ENCODE measurements at places on chromosomes 3 and 15.

- no peak for DNase-seq
Measured at GRCh38 chr3:71052716-71053115, 530.8 kb downstream of the FOXP1 start.

DNA sequence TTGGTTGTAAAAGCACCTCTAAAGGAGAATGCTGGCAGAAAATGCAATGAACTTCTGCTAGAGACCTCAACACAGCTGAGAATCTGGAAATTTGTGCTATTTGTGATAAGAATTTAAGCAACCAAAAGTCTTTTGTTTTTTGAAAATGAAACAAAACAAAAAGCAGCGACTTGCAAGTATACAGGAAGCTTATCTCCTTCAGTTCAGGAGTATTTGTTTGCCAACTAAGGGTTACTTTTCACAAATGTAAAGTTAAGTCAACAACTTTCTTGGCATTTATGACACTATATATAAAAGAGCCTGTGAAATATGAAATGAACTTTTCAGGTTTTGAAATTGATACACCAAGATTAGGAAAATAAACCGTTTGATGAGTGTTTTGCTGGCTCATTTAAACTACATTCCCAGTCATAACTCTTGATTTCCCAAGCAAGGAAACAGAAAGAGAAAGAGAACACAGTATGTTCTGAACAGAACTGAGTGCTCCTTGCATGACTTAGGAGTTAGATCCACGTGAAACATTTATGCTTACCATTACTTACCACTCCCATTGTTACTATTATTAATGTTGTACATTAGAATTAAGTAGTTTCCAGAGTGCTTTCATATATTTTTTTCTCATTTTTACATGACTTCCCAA lies 92.3 kb upstream of the COL8A1 start:
- no peak for DNase-seq

GRCh38 chr3:73706771-73707170 lies 82.0 kb upstream of the PDZRN3 start:
- no peak for DNase-seq

DNA sequence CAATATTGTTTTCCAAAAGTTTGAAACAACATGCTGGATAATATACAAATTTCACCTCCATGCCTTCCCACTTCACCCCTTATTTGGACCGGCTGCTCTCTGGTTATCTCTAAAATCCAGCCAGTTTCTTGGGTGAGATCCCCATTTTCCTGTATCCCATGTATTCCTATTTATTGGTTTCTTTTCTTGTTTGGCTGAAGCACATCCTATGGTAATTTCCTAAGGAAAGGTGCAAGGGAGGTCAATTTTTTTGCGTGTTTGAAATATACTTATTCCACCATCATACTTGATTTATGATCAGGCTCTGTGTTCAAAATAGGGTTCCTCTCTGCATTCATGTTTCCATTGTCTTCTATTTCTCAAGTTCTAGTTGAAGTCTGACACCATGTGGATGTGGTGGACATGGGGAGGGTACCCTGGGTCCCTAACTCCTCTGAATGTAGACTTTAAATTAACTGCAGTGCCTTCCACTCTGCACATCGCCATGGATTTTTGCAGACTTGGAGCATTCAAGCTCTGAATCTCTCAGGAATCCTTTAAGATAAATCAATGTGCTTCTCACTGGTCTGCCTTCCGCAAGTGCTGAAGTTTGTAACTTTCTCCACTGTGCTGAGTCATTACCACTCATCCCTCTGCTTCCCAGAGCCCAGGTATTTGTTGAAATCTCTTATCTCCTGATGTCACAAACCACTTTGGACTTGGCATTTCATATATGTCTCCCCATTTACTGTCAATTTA lies 52.1 kb upstream of the TLE3 start:
- no peak for DNase-seq

DNA sequence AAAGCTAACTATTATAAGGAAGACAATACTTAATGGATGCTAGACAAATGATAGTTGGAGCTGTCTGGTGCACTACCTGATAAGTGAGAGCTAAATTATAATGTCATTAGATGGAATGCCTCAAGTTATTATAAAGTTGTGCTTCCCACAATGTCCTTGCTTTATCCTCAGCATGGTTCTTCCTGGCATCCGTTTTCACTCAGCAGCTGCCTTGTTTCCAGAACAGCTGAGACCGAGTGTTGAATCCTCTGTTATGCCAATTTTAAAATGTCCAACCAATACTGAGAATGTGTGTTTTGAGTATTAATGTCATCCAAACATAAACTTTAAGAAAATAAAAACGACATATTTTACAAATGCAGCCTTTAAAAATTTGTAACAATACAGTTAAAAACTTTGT lies 286.7 kb upstream of the SOX2 start:
- no peak for DNase-seq

GRCh38 chr3:5007873-5008272 lies 28.6 kb downstream of the BHLHE40 start:
- no peak for DNase-seq

DNA sequence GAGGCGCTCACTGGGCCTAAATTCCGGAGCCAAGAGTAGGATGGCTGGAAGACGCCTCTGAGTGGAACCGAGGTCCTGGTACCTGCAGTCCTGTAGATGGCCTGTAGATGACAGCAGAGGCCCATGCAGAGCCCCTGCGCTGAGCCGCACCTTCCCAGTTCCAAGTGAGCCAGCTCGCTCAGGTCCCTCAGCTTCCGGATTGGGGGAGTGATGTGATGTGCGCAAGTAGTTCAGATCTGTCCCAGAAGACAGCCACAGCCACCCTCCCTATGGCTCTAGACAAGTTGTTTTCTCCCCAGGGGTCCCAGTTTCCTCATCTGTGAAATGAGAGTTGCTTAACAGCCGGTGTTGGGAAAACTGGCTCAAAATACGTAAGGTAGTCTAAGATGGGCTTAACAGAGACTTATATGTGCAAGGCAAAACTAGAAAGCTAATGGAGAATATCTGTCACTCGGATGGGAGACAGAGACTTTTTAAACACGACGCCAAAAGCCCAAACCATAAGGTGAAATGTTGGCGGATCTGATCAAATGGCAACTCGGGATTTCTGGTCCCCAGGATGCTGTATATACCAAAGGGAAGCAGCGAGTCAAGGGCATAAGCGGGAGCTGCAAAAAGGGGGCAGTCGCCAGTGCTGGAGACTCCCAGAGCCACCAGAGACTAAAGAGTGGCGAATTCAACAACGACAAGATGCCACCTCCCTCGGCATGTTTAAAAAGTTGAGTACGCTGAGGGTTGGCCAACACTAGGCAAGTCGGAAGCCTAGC lies 765 bp upstream of the MAPKAPK3 start:
- DNase-seq, result peak; percentile 52

DNA sequence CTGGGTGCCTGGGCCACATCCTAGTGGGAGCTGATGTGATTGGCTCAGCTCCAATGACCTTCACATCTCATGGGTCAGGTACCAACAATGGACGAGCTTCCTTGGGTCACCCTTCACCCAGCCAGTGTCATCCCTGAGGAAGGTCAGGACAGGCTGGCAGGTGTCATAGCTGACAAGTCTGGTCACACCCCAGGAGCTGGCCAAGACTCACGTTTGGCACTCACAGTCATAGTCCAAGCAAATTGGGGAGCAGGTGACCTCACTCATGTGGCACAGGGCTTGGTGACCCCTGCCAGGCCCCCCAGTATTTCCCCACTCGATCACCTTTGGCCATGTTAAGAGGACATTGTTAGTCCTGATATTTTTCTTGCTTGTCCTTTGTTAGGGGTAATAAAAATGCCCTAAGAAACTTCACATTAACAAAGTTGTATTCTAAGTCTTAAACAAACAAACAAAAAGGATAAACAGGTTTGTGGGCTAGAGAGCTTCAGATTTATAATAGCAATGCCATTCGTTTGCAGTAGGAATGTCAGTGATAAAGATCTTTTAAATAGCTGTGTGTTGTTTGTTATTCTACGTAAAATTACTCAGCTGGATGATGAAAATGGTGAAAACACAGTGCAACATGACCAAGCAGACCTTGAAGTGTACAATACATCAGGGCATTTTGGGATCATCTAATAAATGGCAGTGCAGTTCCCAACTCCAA lies 79.5 kb upstream of the POMGNT2 start:
- DNase-seq, result no peak

DNA sequence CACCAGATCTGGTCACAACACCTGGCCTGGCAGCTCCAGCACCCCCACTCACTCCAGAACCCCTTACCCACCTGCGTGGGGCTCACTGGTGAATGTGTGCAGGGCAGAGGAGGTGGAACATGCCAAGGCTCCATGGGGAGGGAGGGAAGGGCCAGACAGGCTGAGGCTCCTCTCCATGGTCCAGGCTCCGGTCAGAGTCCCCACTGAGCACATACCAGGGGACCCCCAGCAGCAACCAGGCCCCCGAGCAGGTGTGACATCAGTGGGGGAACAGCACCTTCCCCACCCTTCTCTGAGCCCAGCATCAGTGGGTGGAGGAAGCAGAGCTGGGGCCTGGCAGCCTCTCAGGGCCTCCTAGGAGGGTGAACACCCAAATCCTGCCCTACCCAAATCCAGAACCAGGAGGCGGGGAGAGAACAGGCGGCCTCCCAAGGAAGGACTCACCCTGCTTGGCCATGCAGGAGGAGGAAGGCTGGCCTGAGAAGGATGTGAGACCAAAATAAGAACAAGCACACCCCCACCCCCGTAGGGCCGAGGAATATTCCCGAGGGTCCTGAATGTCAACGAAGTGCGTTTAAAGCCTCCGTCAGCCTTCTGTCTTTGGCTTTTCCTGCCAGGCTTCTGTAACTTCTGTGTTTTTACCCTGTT lies 1.1 kb upstream of the GP9 start:
- no peak for DNase-seq

DNA sequence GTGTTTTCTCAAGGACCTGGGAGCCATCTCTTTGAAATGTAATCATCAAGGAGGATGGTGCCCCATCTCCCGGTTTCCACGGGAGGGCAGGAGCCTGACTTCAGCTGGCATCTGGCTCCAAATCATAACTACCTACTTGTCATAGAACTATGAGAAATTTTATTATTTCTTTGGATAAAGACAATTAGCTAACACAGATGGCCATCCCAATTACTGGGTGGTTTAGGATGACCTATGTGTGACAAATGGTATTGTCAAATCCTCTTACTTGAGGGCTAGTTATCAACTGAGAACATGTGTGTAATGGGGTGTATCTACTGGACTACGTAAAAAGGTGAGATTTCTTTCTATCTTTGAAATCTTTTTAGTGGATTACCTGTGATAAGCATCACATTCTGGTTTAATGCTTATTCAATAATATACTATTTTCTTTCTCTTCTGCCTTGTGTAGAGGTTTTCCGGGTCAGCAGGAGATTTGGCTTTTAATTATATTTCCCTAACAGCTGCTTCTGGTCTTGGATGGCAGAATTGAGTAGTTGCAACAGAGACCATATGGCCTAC lies 15.3 kb upstream of the PARP14 start:
- no peak for DNase-seq

GRCh38 chr15:70320482-70320881 lies 222.8 kb upstream of the TLE3 start:
- no peak for DNase-seq

- no peak for DNase-seq
Measured at GRCh38 chr3:52777959-52778805, 783 bp downstream of the ITIH1 start.

DNA sequence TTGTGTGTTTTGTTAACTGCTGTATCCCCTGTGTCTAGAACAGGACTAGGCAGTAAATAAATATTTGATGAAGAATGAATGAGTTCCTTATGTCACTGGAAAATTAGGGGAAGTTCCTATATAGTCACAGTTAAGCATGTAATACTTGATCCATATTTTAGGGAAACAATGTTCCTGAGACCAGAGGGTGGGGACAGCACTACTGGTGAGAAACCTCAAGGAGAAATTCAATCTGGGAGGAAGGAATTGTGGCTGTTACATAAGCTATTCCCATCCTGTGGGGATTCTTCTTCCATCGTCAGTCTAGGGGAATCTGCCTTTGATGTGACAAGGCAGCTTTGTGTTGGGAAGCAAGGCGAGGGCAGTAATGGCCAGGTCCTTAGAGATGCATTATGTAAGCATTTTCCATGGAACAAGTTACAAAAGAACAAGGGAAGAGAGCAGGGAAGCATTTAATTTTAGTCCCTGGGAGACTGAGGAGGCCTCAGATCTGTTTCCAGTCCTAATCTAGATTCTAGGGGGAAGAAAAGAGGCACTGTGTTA lies 219.3 kb upstream of the TTC14 start:
- DNase-seq, result no peak

GRCh38 chr15:72912996-72913395 lies 129.4 kb upstream of the ADPGK start:
- no peak for DNase-seq

- DNase-seq, result no peak
Measured at GRCh38 chr3:189841473-189842205, 210.4 kb downstream of the TP63 start.

GRCh38 chr15:89917442-89918101 lies 4.8 kb upstream of the ARPIN start:
- DNase-seq, result no peak

- no peak for DNase-seq
Measured at GRCh38 chr15:43376017-43376705, 5.3 kb downstream of the TUBGCP4 start.

DNA sequence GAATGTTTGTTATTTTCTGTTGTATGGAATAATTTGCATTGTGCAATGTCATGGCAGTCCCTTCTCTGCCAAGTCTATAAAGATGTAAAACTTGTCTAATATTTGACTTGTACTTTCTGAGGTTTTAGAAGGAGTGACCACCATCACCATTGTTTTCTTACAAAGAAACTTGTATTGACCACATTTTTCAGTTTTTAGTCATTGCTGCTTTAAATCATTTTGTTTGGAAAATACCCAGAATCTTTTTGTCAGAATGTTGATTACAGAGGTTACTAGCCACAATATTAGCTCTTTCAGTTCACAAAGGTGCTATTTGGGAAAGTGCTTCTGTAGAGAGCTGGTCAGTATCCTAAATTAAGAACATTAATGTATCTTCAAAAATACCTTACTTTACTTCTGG lies 532.4 kb upstream of the GBE1 start:
- DNase-seq, result no peak

- no peak for DNase-seq
Measured at GRCh38 chr3:17329927-17330326, 412.5 kb downstream of the TBC1D5 start.

DNA sequence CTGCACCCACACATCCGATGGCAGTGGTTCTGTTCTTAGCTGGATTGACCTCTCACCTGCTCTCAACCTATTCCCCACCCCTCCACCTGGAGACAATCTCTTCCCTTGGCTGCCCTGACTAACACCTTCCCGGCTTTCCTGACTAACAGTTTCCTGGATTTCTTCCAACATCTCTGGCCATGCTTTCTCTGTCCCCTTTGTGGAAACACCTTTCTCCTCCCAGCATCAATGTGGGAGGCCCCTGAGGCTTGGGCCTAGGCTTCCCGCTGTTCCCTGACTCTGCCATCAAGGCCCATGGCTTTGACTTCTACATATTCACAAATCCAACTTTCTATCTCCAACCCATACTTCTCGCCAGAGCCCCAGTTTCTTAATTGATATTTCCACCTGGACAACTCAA lies 142.8 kb upstream of the ATP2B2 start:
- no peak for DNase-seq
